D341Med (cell line): ENCODE measurements at places on chromosomes 1 and 21.
A peak's percentile ranks its signal among the peaks of the same experiment; 100 is the strongest.

DNA sequence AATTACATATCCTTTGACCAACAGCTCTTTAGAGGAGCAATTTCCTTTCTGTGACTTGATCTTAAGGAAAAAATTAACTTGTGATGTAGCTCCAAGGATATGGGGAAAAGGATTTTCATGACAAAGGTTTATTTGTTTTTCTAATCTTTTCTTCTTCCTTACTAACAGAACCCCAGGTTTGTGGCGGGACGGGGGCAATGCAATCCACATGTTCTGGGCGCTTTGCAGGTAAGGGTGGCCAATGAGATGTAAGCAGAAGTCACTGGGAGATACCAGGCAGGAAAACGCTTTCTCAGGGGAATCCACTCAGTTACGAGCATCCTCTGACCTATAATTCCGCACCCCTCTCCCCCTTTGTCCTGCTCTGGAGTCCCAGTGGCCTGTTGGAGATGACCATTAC lies 122.0 kb downstream of the MRPS6 start:
- DNase-seq = no peak

- DNase-seq = no peak
Measured at GRCh38 chr1:12369258-12369657, 139.4 kb downstream of the VPS13D start.

DNA sequence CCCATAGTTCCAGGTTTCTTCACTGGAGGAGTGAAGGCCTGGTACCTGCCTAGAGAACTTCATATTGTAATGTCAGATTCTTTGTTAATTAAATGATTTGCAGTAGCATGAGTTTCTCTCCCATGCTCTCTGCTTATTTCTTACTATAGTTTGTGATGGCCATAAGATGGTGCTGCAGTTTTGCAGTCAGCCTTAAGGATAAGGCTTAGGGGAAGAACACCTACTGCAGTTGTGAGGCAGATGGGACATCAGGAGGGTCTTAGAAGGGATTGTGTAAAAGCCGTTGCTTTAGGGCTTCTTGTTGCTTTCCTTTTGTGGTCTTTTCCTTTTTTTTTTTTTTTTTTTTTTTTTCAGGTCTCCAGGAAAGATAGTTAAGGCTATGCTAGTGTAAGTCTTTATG lies 61.8 kb downstream of the MACF1 start:
- DNase-seq = peak; percentile 53

DNA sequence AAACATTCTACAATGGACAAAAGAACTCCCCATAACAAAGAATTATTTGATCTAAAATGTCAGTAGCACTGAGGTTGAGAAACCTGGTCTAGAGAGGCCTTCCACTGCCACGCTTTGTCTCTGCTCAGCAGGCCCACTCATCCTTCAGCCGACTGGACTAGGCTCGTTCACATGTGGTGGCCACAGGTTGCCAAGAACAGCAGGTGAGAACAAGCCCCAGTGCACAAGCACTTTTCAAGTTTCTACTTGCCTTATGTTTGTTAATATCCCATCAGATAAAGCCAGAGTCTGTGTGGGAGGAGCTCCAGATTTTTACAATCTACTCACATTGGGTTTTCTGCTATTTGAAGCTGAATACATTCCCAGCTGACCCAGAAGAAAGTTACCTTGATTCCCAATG lies 9.1 kb upstream of the EFHD2 start:
- no peak for DNase-seq

GRCh38 chr1:223136086-223136485 lies 7.0 kb downstream of the TLR5 start:
- no peak for DNase-seq
